ENCODE measurements at places on chromosomes 12 and 14. TPM values are rescaled to one million over a fixed set of nuclear protein-coding genes. Genes with fewer than 3 reads are reported as not detected.

DNA sequence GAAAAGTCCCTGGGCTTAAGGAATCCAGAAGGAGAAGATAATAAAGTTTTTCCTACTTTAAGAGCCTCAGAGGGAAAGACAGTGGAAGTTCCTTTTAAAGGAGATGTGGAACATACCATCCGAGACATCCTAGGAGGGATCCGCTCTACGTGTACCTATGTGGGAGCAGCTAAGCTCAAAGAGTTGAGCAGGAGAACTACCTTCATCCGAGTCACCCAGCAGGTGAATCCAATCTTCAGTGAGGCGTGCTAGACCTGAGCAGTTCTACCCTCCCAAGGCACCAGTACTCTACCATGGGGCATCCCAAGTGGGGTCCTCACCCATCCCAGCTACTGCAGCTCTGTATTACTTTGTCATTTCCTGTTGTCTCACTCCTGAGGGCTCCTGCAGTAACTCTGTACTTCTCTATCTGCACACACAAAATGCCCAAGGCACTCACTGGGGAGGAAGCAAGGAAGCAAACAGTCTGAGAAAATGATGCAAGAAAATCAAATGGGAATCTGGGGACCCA, 3.8 kb downstream of the TINF2 start:
- DNase-seq = no peak

SLC38A4 gene
- total RNA-seq = 11.0 TPM

PRPH gene
- not detected for total RNA-seq

GRCh38 chr12:62722971-62723680, 211.8 kb downstream of the PPM1H start:
- DNase-seq = no peak

DNA sequence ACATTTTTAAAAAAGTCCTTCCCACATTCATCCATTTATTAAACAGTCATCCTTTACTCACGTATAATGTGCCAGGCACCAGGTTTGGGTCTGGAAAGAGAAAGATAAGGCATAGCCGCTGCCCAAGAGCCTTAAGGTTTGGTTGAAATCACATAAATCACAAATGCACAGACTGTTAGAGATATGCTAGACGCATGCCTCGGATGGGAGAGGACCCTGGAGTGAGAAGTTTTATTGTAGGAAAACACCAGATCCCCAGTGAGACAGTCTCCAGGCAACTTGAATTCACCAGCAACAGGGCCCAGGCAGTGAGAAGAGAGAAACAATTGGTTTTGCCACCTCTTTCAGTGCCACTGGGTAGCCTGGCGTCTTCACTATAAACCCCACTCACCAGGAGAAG, 305.9 kb upstream of the AMIGO2 start:
- DNase-seq = no peak

- DNase-seq = no peak
Measured at GRCh38 chr14:24334431-24335291, at the start of gene ADCY4. TSS of gene ADCY4 (minus strand) at chr14:24335071. CDS start at chr14:24334652, 419 bp downstream.

KRT71 gene
- not detected for total RNA-seq

DNA sequence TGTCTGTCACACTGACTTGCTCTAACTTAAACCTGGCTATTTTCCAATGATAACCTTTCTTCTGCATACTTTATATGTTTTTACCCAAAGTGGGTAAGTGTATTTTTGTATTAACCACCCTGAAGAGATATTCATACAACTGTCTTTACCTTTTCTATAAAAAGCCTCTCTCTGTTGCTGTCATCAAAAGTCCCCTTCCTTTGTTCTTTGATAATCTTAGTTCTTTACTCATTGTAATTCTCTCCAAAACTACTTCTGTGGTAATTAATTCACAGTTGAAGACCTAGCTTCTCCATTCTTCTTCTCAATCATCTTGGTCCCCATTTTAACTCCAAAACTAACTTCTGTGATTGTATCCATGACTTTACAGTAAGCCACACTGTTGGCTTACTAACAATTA, 479.7 kb upstream of the MGAT4C start:
- no peak for DNase-seq

NOXRED1 gene
- total RNA-seq = 0.15 TPM

AQP5 gene
- total RNA-seq = not detected

- no peak for DNase-seq
Measured at GRCh38 chr12:12408265-12408690, 51.4 kb downstream of the BORCS5 start.

MORN3 gene
- 0.12 TPM for total RNA-seq

LYZ gene
- not detected for total RNA-seq

GRCh38 chr12:76544601-76545261, 14.8 kb downstream of the OSBPL8 start:
- DNase-seq = no peak

- no peak for DNase-seq
Measured at GRCh38 chr12:99513066-99513465, 134.5 kb upstream of the GARIN6 start.

KRT78 gene
- total RNA-seq = 0.30 TPM

GRCh38 chr12:10454531-10454930, 1.4 kb upstream of the KLRC1 start:
- DNase-seq = no peak

RIMBP2 gene
- total RNA-seq = not detected

ALG10B gene
- 1.9 TPM for total RNA-seq

GRCh38 chr12:113295886-113296556, 38.9 kb downstream of the SLC8B1 start:
- DNase-seq = no peak

CLEC4C gene
- not detected for total RNA-seq

GRCh38 chr12:107393043-107393717, 292.4 kb upstream of the PWP1 start:
- DNase-seq = no peak

NFATC4 gene
- 84.1 TPM for total RNA-seq

LTBR gene
- 115 TPM for total RNA-seq

DNA sequence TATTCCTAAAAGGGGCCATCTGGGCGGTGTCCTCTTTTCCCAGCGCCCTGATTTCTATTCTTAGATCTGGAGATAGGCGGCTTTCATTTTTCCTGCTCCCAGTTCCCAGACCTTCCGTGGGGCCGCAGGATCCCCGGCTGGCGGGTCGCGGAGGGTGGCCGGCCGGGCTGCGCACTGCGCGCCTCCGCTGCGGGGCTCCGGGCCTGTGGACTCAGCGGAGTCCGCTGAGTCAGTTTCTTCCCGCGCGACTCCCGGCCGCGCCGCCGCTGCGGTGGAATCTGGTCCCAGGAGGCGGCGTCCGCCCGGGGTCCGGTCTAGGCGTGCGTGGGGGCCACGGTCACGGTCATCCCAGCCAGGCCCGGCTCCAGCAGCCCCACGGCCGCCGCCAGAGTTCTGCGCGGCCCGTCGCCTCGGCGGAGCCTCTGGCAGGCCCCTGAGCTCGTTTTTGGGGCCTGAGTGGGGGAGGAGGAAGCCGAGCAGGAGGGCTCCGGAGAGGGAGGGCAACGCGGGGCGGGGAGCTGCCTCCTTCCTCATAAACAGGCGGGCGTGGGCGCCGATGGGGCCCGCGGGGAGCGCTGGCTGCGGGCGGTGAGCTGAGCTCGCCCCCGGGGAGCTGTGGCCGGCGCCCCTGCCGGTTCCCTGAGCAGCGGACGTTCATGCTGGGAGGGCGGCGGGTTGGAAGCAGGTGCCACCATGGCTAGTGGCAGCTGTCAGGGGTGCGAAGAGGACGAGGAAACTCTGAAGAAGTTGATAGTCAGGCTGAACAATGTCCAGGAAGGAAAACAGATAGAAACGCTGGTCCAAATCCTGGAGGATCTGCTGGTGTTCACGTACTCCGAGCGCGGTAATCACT, at the start of gene LRRK2:
TSS of gene LRRK2 (plus strand) at position 559 of the 853 bp plus-strand sequence. CDS start at position 694, 135 bp downstream.
- peak; percentile 14 for DNase-seq

DNA sequence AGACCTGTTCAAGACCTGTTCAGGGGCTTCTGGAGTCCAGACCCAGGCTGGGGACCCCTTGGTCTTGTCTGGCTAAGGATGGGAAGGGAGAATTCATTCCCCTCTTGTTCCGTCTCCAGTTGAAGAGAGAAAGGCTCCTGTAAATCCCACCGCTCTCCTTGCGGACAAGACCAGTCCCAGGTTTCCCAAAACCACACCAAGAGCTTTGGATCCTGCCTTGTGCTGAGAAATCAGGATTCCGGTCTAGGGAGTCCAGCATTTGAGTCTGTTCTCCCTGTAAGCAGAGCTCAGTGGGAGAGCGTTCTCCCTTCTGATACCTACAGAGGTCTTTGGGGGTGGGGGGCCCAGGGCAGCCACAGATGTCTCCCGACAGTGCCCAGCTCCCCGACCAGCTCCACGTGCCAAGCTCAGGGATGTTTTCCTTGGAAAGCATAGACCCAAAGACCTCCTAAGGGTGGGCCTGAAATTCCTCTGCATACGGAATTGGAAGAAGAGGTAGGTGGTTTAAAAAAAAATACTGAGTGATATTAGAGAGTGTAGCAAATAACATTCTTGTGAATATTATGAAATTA, 1.9 kb downstream of the HOXC13 start:
- DNase-seq = no peak

GRCh38 chr12:124764451-124764850, 99.2 kb downstream of the SCARB1 start:
- DNase-seq = peak; percentile 62

DNA sequence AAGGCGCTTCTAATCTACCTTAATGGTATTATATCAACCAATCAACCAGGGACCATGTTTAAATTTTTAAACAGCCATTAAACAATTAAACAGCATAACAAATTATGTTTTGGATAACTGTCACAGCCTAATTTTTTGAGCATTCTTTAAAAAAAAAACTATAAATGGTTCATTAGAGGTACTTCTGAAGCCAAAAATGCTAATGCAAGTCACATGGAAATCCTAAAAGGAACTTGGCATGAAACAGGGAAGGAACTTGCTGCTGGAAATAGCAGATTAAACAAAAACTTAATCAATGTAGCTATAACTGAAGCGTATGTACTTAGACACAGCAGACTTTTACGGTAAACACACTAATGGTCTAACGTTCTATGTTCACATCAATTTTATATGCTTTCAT, 190.2 kb upstream of the BTG1 start:
- DNase-seq = no peak

- DNase-seq = no peak
Measured at GRCh38 chr12:3376779-3377455, 114.1 kb upstream of the PRMT8 start.

KRT82 gene
- not detected for total RNA-seq

- no peak for DNase-seq
Measured at GRCh38 chr14:35855876-35856481, 29.8 kb downstream of the BRMS1L start.

GRCh38 chr14:25092258-25092740, 42.4 kb upstream of the STXBP6 start:
- DNase-seq = no peak

GRCh38 chr14:81435048-81435390, 34.9 kb upstream of the STON2 start:
- DNase-seq = no peak

DNA sequence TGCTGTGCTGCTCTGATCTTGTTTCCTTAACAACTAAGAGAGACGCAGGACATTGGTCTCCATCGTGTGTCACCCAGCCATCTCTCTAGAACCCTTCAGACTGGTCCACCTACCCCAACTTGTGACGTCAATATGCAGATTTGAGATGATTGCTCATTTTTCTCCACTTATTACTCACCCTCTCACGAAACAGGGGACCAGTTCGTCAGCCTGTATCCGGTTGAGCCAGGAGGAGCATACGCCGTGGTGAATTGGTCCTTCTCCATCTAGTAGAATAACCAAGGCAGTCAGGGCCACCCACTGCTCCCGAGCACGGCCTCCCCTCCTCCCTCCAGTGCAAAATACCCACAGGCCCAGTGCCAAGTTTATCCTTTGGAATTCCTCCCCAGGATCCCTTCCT, 36.2 kb upstream of the FBXO21 start:
- no peak for DNase-seq

DNA sequence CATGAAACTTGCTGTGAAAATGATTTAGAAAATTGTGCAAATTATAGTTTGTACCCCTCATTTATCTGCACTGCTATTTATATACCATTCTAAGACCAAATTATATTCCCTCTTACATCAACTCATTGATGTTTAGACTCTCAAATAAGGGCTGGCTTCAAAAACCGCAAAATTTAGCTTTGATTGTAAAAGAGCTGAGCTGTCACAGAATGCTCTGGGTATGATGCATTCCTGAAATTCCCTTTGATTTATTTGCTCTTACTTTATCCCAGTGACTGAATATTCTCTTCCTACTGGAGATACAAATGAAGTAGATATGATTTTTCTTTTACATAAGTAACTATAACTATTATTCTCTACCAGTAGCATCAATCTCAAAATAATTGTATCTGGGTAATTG, 78.0 kb upstream of the TMTC2 start:
- DNase-seq = peak; percentile 13

- no peak for DNase-seq
Measured at GRCh38 chr14:38546932-38547551, 291.1 kb upstream of the CLEC14A start.

DNA sequence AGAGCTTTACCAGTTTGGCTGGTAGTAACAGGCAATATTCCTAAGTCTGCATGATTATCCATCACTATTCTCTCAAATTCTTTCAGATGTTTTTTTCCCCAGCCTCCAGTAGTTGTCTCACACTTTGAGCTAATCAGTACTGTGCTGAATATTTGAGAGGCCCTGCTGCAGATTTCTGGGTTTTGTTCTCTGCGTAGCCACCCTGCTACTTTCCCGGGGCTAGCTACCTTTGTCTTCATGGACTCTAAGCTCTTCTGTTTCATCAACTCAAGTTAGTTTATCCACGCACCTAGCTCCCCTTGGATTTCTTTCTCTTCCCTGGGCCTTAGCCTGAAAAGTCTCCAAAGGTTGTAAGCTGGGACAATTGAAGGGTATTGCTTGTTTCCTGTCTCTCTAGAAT, 73.0 kb downstream of the FUT8 start:
- no peak for DNase-seq

DNA sequence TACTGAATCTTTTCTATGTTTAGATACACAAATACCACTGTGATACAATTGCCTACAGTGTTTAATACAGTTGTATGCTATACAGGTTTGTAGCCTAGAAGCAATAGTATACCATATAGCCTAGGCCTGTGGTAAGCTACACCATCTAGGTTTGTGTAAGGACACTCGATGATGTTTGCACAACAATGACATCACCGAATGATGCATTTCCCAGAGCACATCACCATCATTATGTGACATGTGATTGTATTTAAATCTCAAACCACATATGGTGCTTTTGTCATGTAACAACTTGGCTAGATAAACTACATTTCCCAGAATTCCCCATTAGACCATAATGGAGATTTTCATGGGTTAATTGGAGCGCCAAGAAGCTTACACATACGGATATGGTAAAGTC, 128.4 kb upstream of the CPNE8 start:
- DNase-seq = no peak
